Head of caudate nucleus (tissue), 42 donors: ENCODE measurements at places on chromosomes 5 and 9.

DNA sequence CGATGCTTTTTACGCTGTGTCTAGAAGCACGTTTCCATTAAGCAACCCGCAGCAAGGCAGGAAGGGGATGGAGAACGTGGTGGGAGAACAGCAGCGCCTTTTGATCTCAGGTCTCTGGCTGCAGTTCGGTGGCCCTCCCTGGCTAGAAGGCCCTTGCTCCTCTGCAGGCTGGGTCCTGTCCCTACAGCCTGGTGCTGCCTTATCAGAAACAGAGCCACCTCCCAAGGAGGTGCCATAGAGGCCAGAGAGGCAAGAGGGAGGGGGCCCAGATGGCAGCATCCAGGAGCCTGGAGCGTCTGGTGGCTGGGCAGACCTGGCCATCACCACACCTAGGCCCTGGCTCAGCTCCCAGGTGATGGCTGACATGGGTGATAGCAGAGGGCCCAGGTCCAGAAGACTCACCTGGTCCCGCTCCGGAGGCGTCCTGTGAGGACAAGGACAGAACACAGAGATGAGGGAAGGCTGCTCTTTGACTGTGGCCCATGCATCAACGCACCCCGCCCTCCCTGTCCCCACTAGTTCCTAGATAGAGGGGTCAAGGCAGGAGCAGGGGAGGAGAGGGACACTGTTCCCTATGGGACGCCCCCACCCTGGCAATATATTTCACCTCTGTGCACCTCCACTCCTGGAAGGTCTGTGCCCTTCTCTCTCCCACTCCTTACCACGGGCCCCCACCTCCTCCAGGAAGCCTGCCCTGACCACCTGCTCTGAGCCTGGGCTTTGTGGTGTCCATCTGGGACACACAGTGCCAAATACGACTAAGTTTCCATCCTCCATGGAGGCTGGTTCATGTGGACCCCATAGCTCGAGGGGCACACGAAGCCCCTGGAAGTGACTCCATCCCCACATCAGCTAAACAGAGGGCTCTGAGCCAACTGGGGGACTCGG, 41.6 kb upstream of the SARDH start:
- no peak for DNase-seq

GRCh38 chr5:163563112-163563511, 57.7 kb downstream of the MAT2B start:
- DNase-seq: no peak

GRCh38 chr9:135939351-135940265, 21.6 kb downstream of the UBAC1 start:
- DNase-seq: no peak

GRCh38 chr5:103245761-103246160, 12.8 kb upstream of the MACIR start:
- no peak for DNase-seq

DNA sequence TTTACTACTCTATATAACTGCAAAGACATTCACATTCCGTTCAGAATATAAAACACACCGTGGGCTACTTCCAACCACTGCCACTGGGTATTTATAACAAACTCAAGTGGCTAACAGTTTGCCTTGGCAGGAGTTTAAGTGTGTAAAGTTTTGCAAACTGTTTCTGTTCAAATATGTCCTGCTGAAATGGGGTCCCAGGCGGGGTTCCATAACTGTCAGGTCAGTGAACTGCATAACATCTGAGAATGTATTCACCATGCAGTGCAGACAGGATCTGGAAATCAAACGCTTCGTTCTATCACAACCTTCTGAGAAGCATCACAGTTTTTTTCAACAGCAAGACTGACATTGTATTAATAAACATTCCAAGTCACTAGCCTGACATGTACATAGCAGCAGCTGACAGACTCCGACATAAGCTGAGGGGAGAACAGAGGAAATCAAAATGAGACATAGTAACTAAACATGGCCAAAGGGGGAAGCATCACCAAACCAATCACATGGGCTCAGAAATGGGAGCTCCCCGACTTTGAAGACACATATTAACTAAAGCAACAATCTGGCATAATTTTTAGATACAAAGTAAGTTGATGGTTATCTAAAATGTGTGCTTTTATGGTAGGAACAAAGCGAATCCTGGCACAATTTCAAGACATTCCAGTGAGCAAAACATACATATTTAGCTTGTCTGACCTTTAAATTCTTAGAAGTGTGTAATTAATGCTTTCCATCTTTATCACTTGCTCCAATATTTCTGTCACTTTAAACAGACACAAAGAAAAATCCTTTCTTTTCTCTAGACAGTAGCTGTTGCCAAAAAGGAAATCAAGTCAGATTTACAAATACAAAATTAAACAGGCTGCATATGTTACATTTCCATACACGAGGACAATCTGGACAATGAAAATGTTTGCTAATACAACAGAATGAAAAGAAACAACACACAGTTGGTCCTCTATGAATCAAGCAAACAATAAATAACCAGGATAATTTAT, 156.8 kb downstream of the MAPKAP1 start:
- DNase-seq: no peak

DNA sequence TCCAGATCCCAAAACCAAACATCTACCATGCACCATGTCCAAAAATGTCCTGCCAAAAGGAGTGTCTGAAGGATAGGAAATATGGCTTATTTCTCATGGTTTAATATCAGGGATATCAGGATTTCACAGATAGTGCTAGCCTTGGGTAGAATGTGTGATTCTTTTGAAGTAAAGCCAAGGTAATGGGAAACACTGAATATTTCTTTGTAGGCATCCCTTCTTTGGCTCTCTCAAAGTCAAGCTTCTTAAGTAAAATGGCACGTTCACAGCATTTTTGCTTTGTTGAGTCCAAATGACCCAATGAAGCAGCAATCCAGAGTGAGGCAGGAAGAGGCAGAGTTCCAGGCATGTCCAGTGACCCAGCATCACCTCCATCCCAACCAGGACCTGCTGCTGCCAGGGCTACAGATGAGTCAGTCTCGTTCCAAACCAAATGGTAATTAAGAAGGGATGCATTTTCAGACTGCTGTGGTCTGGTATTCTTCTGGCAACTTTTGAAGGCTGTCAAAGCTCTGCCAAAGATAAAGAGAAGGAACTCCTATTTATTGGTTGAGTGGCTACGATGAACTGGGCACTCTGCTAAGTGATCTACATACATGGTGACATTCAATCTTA, 678.8 kb upstream of the KLF4 start:
- no peak for DNase-seq

- DNase-seq: no peak
Measured at GRCh38 chr9:113569472-113570060, 106.0 kb downstream of the RGS3 start.

GRCh38 chr5:112583166-112583565, 154.5 kb upstream of the APC start:
- DNase-seq: no peak

- no peak for DNase-seq
Measured at GRCh38 chr5:16437977-16438376, 27.6 kb downstream of the ZNF622 start.

GRCh38 chr5:139076111-139076510, 122.1 kb downstream of the SIL1 start:
- no peak for DNase-seq

DNA sequence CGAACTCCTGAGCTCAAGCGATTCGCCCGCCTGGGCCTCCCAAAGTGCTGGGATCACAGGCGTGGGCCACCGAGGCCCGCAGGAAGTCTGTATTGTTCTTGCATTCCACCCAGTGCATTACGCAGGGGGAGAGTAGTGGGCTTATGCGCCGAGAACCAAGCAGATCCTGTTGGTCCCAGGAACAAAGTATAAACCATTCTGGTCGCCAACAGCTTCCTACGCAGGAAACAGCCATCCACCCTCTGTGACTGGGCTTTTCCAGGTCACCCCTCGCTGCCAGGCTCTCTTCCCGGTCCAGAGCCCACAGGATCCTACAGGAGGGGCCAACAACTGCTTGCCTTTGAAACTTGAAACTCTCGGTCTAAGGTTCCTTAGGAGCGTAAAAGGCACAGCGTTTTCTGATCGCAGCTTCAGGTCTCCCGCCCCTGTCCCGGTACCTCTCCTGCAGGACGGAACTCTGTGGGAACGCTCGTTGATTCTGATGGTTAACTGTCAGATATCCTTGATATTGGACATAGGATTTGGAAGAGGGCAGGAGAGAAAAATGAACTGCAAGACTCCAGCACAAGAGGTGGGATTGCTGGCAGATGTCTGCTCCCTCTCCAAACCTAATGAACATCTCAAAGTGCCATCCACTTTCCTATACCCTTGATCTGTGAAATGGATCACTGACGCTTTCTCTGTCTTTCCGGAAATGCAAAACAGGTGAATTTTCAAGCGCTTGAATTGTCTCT, 4.2 kb upstream of the ANXA2R start:
- DNase-seq: no peak

DNA sequence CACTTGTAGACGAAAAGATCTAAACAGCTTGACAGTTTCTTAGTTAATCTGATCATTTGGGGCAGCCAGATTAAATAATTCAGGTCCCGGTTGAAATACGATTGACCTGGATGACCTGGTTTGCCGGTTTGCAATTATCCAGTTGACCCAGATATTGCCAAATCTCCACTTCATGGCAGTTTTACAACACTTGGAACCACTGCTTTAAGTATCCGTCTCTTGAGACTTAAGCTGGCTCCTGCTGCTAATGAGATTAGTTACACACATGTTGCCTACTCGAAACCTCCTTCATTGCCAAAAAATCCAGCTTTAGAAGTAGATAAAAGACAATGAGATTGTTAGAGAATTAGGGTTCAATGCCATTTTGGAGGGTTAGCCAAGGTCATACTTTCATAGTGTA, 136.2 kb upstream of the HAPLN1 start:
- DNase-seq: no peak

DNA sequence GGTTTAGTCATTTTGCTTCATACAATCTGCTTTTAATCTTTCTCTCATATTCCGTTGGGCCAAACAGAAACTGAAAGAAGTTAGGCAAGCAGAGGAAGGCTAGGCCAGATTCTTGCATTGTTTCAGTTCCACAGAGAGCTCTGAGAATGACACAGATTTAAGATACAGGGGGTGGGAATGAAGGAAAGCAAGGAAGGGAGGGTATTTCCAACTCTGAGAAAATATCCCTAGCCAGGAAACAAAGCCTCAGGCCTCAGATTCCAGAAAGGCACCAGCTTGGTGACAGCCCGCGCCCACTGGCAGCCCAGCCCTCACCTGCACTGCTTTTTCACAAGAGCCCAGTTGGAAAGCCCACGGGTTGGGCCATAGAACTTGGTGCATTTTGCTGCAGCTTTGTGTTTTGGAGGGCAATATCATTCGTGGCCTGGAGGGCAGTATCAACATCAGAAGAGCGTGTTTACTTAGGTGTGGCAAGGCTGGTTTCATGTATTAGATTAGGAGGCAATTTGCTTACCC, 63.5 kb downstream of the ENC1 start:
- no peak for DNase-seq

DNA sequence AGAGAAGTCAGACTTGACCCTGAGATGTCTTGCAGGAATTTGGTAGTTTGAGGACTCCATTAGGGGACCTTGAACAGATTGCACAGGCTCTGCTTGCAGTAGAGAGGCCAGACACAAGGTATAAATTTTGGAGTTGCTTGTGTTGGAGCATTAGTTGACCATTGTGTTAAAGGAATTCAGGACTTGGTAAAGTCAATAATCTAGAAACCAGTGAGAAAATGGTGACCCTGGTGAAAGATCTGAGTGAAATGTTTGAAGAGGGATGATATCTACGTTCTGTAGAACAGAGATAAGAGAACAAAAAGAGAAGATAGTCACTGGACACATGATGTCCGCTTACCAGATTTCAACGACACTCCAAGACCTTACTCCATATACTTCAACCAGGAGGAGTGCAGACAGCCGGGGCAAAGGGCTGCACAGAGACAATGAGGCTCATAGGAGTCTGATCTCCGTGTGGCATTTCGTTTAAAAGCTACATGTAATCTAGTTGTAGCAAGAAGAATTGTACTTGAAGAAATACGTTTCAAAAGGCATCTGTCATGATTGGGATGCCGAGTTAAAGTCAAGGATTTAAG, 13.2 kb downstream of the DNAJC25 start:
- DNase-seq: no peak

DNA sequence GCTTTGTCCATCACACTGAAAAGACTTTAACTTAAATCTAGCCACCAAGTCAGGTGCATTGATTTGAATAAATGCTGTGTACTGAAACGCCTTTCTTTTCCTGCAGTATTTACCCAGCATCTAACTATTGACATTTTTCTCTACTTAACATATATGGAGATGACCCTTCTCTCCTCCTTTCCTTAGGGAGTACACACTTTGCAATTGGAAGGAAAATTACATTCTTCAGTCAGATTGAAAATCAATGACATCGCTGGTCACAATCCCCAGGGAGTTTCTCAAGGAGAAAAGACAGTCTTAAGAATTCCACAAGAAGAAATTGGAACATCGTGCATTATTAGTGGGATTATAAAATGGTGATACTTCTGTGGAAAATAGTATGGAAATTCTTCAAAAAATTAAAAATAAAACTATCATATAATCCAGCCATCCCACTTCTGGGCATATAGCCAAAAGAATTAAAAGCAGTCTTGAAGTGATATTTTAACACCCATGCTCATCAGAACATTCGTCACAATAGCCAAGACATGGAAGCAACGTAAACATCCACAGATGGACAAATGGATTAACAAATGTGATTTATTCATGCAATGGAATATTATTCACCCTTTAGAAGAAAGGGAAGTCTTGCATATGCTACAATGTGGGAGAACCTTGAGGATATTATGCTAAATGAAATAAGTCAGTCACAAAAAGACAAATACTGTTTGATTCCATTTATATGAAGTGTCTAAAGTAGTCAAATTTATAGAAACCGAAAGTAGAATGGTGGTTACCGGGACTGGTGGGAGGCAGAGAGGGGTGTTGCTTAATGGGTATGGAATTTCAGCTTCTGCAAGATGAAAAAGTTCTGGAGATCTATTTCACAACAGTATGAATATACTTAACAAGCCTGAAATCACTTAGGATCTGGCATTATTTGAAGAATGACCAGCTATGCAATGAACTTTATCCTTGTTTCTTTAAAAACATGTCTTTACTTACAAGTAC, 14.3 kb upstream of the FREM1 start:
- DNase-seq: no peak

DNA sequence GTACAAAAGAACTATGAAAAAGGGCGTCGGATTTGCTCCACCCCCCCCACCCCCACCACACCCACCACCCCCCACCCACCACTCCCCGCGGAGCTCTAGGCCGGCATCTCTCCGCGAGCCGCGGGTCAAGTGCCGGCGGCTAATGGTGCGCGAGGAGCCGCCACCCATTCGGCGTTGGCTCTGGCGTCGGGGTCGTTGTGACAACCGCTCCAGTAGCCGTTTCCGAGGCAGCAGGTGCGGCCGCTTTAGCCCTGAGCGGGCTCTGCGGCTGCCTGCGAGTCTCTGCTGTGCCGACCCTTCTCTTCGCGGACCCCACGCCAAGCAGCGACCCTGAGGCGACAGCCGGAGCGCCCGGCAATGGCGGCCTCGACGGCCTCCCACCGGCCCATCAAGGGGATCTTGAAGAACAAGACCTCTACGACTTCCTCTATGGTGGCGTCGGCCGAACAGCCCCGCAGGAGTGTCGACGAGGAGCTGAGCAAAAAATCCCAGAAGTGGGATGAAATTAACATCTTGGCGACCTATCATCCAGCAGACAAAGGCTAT, at the start of gene PPP1R2B:
Gene PPP1R2B, plus strand, starts transcription at position 90 of the 546 bp plus-strand sequence. Its CDS starts 268 bp downstream, at position 358.
- DNase-seq: no peak

- DNase-seq: no peak
Measured at GRCh38 chr5:120413686-120414085, 50.4 kb upstream of the PRR16 start.

GRCh38 chr9:93906195-93906880, 48.8 kb downstream of the BARX1 start:
- DNase-seq: no peak

- DNase-seq: no peak
Measured at GRCh38 chr5:171614971-171615653, 170.5 kb upstream of the SMIM23 start.
